NCI-H2171 (cell line): ENCODE measurements at places on chromosomes 3 and 15.
A peak's percentile ranks its signal among the peaks of the same experiment; 100 is the strongest.

GRCh38 chr3:65867463-65868210 is 171.1 kb downstream of the MAGI1 start:
- peak; percentile 40 for DNase-seq

- DNase-seq = no peak
These were observed 11.2 kb downstream of the PPCDC start for GRCh38 chr15:75034615-75035014.

- no peak for DNase-seq
These were observed 199.1 kb downstream of the SI start for GRCh38 chr3:164879201-164879600.

DNA sequence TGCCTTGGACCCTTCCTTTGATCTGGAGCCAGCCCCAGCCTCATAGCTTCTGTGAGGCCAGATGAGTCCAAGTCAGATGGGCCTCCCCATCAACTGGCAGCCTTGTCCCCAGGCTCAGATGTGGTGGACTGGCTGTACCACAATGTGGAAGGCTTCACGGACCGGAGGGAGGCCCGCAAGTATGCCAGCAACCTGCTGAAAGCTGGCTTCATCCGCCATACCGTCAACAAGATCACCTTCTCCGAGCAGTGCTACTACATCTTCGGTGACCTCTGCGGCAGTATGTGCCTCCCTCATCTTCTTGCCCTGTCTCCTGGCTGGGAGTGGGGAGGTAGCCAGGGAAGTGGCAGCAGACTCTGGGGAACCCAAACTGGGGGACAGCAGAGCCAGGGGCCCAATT is 6.9 kb upstream of the AP2M1 start:
- DNase-seq = no peak

DNA sequence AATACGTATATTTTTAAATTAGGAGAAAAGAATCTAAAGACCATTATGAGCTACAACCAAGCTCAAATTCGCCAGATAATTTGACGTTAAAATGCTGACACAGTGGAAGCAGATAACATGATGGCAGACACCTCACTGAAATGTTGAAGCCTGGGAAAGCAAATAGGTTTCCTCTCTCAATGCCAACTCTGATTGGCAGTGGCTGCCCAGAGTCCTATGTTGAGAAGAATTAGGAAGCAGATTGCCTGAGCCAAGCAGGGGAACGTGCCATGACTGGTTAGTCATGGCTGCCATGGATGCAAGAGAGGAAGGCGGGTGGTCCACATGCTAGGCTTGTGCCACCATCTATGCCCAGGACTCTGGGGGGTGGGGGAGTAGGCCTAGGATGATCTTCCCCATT is 3.2 kb downstream of the UNC45A start:
- DNase-seq = no peak

GRCh38 chr3:128585189-128585588 is 65.4 kb downstream of the RPN1 start:
- no peak for DNase-seq

DNA sequence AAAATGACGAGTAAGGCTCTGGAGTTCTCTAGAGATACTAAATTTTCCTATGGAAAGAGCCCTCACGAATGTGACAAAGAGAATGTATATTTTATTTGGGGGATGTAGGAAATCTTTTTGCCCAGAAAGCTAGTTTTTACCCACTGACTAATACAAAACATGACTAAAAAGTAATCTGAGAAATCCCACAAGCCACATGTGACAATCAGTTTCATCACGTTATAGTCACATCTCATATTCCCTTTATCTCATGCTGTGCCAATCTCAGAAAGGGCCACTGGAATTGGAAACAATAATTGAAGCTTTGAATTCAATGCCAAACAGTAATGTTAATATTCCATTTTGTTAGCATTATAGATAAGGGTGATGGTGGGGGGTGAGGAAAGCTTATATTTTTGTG is 509.0 kb upstream of the GOLIM4 start:
- no peak for DNase-seq

GRCh38 chr3:25902586-25902985 is 112.7 kb downstream of the OXSM start:
- no peak for DNase-seq

DNA sequence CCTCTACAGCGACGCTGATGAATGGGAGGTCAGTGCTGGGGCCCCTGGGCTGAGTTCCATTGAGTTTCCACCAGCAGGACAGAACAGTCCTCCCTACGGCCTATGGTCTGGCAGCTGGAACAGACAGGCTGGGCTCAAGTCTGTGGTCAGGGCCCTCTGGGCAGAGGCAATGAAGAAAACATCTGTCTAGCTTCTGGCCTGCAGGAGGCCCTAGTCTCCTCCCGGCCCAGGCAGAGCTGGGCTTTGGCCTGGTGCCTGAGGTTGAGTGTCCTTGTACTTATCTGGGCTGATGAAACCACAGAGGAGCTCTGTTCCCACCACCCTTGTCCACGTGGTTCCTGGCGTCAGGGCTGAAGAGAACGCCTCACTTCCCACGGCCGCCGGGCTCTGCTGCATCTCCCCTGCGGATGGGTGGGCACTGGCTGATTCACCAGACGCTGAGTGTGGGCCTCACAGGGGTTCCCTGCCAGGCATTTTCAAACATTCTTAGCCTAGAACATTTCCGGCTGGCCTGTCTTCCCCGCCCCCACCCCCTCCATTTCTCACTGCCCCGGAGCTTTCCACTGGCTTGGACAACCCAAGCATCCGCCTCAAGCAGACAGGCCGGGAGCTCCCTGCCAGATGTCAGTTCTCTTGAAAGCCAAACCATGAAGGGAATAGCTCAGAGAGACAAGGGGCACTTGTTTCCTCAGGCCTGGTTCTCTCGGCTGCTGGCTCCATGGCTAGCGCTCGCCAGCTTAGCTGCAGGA is 20.3 kb downstream of the PPCDC start:
- DNase-seq = no peak

DNA sequence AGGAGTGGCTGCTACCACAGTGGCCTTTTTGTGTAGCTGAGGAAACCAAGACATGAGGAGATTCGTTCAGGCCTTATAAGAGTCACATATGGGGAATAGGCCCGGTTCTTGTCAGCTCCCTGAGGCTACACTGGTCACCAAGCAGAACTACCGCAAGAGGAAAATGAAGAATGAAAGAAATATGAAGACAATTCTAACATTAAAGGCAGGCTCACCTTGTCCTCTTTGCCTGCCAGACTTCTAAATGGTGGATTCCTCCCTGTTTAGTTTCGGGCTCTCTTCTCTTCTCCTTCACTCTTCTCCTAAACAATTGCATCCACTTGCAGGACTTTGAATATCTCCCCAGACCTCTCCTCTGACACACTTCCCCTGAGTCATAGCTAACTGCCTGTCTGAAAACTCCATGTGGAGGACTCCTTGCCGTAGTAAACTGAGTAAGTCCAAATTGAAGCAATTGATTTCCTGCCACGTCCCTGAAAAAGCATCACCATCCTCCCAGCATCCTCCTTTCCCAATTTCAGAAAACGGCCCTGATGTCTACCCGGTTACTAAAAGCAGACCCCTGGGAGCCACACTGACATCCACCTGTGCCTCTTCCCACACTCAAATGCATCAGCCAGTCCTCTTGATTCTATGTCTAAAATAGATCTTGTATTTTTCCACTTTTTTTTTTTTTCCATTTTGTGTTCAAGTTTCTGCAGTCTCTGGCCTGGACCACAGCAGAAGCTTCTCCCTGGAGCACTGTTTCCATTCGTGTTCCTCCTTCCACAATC is 30.3 kb upstream of the VEPH1 start:
- no peak for DNase-seq

GRCh38 chr15:53272116-53272515 is 482.0 kb upstream of the ONECUT1 start:
- DNase-seq = no peak

DNA sequence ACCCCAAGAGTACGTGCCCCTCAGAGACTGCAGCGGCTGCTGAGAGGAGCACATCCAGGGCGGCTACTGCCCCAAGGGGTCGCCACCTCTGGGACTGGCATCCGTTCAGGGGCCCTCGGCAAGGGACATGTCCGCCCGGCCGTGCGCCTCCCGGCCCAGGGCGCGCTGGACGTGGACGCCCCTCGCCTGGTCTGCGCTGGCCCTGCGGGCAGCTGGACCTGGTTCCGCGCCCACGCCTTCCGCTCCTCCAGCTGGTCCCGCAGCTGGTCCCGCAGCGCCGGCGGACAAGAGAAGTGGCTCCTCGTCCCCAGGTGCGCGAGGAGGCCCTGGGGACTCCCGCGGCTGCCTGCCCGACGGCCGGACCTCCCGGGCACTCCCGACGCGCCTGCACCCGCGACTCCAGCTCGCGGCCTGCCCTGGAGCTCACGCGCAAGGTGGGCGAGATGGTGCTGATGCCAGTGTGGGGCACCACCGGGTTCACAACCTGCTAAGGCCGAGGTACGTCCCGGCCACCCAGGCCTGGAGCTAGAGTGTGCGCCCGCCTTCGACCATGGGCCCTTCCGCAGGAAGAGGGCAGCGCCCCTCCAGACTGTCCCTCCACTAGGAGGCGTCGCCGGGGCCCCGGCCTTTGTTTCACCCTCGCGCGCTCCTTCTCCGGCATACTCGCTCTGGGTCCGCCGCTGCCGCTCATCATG is 14.4 kb upstream of the GP9 start:
- no peak for DNase-seq

DNA sequence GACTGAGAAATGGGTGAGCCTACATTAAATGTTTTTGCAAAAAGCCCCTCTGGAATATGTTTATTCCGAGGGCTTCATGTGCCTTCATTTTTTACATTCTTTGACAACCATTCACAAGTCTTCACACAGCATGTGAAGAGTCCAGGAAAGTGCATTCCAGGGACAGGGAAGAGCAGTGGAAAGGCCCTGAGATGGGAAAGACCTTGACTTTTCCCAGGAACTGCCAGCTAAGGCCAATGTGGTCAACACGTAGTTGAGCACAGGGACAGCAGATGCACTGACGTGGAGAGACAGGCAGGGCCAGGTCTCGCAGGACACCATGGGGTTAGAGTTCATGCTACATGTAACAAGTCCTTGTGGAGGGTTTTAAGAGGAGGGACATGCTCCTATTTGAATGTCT is 21.7 kb downstream of the SSR3 start:
- DNase-seq = no peak

DNA sequence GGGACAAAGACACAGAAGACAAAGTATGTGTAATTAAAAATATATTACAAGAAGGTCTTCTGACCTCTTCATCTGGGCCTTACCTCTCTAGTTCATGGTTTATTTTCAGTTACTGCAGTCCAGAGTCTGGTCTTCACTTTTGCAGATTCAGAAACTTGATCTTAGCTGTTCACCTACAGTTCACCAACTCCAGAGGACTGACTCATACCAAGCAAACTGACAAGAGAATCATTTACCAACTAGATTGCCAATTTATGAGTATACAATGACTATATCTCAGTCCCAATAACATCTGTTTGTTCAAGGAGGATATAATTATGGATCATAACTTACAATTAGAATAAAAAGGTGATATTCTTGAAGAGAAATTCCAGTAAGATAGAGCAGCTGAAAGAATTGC is 9.0 kb downstream of the P2RY1 start:
- no peak for DNase-seq

- no peak for DNase-seq
These were observed 136.7 kb upstream of the DAZL start for GRCh38 chr3:16741890-16742289.

DNA sequence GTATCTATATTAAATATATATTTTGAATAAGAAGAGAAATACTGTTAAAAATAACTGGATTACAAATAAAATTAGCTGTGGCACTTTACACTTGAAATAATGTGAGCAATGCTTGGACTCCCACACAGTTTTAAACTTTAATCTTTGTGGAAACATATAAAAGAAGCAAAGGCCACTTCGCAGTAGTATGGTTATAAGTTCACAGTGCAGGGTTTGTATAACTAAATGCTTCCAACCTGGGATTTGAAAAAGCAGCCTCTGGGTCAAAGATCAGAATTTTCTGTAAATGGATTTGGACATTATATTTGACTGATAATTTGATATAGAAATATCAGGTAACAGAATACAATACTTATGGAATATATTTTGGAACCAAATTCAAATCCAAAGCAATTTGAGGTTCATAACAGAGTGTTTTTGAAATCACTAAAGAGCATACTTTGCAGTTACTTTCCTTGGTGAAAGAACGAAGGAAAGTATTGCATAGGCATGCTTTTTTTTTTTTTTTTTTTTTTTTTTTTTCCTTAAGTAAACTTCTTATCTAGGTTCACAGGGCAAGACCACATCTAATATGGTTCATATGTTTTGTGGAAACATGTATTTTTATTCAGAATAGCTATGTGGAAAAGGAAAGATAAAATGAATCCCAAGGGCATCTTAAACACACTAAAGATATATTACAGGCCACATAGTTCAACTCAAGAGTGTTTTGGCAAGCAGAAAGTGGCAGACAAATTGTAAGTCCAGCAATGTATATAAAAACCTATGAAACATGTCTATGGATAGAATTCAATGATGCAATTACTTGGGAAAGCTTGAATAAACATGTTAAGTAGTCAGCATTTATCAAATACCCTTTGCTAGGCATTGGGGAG is 47.1 kb upstream of the SGO1 start:
- no peak for DNase-seq

- DNase-seq = no peak
These were observed 112.4 kb upstream of the CCDC54 start for GRCh38 chr3:107264888-107265287.

GRCh38 chr3:23553353-23553752 is 252.4 kb upstream of the UBE2E1 start:
- DNase-seq = no peak

GRCh38 chr3:18424213-18424728 is 868 bp downstream of the SATB1 start:
- no peak for DNase-seq

GRCh38 chr3:190620886-190621608 is 107.2 kb downstream of the IL1RAP start:
- DNase-seq = no peak

DNA sequence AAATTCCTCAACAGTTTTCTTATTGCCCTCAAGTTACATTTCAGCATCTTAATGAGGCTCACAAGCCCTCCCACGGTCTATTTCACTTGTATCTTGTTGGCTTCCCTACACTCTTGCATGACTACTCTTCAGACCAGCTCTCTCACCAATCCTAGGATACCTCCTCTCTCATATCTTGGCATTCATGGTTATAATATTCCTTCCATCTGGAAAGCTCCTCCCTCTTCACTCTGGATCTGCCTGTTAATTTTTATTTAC is 8.5 kb upstream of the CCDC80 start:
- DNase-seq = no peak

DNA sequence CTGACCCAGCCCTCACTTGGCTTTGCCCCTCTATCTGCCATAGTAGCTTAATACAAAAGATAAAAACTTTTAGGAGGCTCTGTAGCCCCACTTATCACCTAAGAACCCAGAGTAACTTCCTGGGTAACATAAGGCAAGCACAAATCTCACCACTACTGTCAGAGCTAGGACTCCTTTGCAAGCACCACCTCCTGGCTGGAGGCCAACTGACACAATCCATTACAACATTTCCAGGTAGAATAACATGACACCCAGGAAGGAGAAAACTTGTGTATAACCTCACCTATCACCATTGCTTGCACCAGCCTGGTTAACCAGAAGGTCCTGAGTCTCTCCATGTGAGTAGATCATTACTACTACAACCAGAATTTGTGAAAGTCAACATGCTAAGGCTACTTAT is 230.0 kb downstream of the TUSC7 start:
- DNase-seq = no peak
